ENCODE measurements at places on chromosomes 2 and 18. TPM values are rescaled to one million over a fixed set of nuclear protein-coding genes. Genes with fewer than 3 reads are reported as not detected.

SGO2 gene
- total RNA-seq, result 8.1 TPM

PAX8 gene
- 30.2 TPM for total RNA-seq

CRYBA2 gene
- total RNA-seq, result not detected

WIPF1 gene
- 35.2 TPM for total RNA-seq

POTEJ gene
- not detected for total RNA-seq

LMAN2L gene
- 19.7 TPM for total RNA-seq

CNDP1 gene
- not detected for total RNA-seq

PTPRN gene
- 0.47 TPM for total RNA-seq

NT5DC4 gene
- total RNA-seq, result not detected

CTAGE1 gene
- total RNA-seq, result not detected

CNPPD1 gene
- 40.3 TPM for total RNA-seq

LMAN1 gene
- 101 TPM for total RNA-seq

LIMS3 gene
- total RNA-seq, result 35.2 TPM

KCNK3 gene
- 0.53 TPM for total RNA-seq

RAB6C gene
- total RNA-seq, result not detected

POLE4 gene
- total RNA-seq, result 10.2 TPM

NGEF gene
- total RNA-seq, result 0.47 TPM

All from glomerular endothelial cell (primary cell).